ENCODE measurements at places on chromosomes 6 and 20.

DNA sequence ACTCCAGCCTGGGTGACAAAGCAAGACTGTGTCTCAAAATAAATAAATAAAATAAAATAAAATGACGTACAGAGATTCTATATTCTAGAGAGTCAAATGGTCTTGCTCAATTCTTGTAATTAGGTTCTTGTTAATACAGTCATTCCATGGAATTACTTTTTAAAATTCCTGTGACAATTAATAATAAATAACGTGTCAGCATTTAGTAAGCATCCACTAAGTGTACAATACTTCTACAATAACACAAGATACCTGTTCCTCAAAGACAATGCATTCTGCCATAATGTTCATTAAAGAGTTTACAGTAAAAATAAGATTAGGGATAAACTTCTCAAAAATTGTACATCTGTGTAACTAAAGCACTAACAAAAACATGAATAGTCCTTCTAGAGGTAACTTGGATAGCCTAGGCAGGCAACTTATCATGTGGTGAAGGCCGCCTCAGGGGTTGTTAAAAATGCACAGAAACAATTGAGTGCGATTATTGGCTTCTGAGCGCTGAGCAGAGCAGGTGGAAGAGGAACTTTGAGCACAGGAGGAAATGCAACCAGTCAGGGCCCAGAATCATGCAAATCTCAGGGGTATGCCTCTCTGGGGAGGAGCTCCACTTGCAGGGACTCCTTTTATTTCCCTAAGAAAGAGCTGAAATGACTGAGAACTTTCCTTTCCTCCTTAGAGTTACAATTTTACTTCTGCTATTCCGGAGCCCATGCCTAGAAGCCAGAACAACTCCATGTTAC lies 37.1 kb downstream of the QRSL1 start:
- DNase-seq = no peak

- no peak for DNase-seq
These were observed 249.3 kb downstream of the PRKN start for GRCh38 chr6:162478192-162478671.

DNA sequence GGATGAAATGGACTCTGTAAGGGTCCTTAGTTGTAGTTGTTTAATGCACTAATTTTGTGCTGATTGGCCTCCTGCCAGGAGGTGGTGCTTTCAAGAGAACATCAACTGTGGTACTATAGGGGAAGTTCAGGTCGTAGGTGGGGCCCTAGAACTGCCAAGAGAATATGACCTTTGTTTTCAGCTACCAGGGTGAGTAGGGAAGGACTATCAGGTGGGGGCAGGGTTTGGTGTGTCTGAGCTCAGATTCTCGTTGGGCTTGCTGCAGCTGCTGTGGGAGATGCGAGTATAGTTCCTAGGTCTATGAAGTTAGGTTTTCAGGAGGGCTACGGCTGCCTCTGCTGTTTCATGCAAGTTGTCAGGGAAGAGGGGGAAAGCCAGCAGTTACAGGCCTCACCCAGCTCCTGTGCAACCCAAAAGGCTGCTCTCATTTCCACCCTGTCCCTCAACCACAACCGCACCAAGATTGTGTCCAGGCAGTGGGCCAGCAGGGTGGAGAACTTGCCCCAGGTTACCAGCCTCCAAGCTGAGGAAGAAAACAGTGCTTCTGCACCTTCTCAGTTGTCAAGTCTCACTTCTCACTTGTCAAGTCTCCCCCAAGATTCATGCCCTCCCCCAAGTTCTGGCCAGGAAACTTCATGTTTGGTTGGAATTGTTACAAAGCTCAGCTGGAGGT lies 626.5 kb upstream of the MAP3K7 start:
- DNase-seq = peak; percentile 28

DNA sequence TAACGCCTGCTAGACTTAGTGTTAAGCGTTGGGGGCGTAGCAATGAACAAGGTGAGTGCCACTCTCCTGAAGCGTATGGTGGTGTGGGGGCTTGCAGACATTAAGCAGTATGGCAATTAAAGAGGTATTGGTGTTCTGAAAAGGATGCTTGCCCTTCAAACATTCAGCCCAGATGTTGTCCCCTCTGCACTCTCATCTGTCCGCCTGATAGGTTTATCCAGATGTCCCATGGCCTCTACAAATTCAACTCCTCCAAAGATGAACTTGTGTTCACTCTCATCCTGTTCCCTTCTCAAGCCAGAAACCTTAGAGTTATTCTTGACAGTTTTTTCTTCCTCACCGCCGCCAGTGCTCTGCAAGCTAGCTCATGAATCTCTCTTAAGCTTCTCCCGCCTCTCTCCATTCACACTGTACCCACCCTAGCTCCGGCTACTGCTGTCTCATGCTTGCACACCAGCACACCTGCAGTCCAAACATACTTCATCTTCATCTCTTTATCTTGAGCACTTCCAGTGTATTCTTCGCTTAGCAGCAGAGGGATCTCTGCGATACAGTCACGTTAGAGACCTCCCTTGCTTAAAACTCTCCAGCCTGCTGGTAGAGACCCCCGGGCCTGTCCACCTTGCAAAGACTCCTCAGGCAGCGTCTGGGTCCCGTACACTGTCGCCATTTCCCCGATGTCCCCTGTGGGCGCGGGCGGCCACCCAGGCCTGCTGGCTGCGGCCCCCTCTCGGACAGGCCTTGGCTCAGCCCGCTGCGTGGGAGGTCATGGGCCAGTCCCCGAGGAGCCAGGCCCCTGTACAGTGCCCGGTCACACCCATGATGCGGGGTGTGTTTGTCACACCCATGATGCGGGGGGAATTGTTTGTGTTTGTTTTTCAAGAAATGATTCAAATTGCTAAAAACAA lies 962 bp downstream of the DDX27 start:
- DNase-seq = no peak

GRCh38 chr6:13528232-13528631 lies 40.8 kb upstream of the GFOD1 start:
- DNase-seq = no peak

- no peak for DNase-seq
These were observed 37.5 kb upstream of the LCA5 start for GRCh38 chr6:79574630-79575225.

DNA sequence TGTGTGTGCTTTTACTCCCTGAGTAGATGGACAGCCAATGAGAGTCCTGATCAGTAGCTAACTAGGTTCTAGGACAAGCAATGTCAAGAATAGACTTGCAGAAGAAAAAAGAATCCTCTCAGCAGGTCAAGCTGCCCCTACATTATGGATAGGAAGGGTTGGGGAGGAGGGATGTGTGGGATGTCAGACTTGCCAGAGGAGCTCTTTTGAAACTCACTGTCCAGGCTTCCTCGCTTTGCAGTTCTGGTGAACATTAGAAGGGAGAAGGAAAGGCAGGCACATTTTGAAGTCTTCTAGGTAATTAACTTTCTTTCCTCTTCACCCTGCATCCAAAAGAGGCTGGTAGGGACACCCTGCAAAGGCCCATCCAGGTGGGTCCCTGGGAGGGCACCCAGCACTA lies 48.7 kb downstream of the SYNE1 start:
- no peak for DNase-seq

- DNase-seq = no peak
These were observed 1.8 kb upstream of the FKBP1A start for GRCh38 chr20:1394686-1395085.

DNA sequence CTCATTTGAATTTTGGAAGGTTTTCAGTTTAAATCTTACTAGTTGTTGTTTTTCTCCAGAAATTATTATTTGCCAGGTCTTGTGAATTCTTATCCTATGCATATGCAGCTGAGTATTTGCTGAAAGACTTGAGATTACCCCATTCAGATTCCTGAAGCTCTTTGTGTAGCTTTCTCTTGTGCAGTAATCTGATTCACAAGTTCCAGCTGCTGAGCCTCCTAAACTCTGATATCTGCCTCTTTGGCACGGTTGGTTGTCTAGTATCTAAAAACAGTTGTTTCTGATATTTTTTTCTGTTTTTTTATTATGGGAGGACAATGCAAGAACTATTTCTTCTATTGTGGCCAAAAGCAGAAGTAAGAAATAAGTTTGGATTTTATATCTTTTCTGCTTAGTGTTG lies 863.9 kb upstream of the MANEA start:
- no peak for DNase-seq

- DNase-seq = no peak
These were observed 449.8 kb upstream of the RNF217 start for GRCh38 chr6:124512431-124512830.

GRCh38 chr20:46758929-46759669 lies 49.6 kb downstream of the SLC2A10 start:
- no peak for DNase-seq

- DNase-seq = no peak
These were observed 538.4 kb downstream of the HACE1 start for GRCh38 chr6:104321301-104321700.

GRCh38 chr6:33620856-33621710 lies at the start of gene ITPR3:
Gene ITPR3 (plus strand): TSS chr6:33621322. CDS start chr6:33621603, 281 bp downstream.
- peak; percentile 52 for DNase-seq

GRCh38 chr6:162706232-162706631 lies 21.3 kb downstream of the PRKN start:
- DNase-seq = peak; percentile 70

DNA sequence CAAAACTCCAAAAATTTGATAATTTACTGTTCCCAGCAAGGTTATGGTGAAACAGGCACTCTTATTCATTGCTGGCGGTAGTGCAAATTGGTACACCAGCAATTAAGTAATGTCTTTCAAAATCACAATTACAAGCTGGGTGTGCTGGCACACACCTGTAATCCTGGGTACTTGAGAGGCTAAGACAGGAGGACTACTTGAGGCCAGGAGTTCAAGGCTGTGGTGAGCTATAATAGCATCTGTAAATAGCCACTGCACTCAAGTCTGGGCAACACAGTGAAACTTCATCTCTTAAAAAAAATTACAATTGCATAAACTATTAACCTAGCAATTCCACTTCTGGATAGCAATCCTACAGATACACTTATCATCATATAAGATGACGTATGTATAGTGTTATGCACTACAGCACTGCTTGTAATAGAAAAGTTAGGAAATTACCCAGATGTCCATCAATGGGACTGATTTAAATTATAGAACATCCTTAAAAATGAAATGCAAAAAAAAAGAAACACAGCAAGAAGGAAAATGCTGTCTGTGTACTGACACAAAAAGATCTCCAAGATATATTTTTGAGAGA lies 31.4 kb downstream of the NCOA6 start:
- DNase-seq = no peak

DNA sequence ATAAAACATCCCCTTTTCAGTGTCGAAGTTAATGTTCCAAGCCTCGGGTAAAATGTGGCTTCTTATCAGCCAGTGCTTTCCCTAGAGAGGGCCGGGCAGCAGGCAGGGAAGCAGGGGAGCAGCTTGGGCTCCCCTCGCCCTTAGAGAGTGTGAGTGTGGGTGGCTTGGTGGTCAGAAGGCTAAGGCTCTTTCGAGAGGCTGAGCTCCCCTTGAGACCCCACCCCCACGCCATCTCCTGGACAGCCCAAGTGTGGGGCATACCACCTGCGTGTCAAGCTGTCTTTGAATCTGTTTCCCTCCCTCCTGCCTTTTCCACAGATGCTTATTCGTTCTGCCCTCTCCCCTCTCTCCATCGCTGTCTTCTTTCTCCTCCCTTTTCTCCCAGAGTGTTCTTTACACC lies 95.1 kb upstream of the FOXP4 start:
- no peak for DNase-seq

- DNase-seq = no peak
These were observed 237.7 kb upstream of the CITED2 start for GRCh38 chr6:139612135-139612465.

DNA sequence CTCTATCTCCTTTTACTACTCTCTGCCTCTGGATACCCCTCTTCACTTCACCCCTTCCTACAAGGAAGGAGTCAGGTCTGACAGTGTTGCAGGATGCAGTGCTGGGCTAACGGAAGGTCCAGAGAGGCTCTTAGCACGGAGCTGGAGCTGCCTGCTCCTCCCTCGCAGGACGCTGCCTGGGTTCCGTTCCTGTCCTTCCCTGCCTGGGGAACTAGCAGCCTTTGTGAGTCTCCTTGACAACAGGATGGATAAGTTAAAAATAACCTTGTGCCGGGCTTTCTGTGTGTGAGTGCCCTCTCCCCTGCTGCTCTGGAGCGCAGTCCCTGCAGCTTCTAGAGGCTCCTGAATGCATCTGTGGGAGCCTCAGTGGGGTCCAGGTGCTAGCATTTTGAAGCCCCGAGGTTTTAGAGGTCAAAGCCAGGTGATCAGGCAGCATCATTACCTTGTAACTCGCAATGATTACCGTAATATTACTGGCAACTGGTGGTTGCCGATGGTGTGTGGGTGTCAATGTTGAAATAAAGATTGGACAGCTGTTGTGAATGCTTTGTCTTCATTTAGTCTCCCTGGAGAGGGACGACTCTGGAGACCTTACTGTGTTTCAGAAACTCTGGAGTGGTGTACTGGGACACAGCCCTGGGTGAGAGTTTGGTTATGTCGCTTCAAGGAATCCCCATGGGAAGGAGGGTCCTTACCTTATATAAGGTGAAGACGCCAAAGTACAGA lies 44.4 kb downstream of the CDS2 start:
- DNase-seq = no peak

DNA sequence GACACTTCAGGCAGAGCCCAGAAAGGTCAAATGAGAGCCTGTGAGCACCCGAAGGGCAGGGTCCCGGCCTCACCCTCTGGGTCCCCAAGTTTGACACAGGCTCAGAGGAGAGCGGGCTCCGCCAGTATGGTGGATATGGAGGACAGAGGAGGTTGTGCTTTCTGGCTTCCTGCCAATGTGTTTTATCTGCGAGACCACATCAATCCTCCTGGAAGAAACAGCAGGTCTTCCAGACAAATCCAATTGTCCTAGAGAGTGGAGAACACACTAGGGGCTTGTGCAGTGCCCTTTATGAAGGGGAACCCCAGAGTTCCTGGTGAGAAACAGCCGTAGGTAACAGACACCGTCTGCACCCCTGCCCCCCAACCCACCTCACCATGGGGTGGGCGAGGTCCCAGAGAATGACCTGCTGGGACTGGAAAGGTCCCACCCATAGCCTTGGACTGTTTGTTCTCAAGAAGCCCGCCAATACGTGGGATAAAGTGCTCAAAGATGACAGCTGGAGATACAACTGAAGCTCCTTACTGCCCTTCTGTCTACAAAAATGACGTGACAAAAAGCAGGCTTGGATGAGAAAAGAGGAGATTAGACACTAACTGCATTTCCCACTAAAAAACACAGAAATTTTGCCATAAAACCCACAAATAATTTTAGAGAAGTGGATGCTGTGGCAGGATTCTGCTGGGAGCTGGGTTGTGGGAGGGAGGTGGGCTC lies 23.9 kb upstream of the SSTR4 start:
- DNase-seq = no peak

Data from left hindlimb (tissue), 1 donor.